ENCODE measurements at places on chromosomes 1 and 21.

DNA sequence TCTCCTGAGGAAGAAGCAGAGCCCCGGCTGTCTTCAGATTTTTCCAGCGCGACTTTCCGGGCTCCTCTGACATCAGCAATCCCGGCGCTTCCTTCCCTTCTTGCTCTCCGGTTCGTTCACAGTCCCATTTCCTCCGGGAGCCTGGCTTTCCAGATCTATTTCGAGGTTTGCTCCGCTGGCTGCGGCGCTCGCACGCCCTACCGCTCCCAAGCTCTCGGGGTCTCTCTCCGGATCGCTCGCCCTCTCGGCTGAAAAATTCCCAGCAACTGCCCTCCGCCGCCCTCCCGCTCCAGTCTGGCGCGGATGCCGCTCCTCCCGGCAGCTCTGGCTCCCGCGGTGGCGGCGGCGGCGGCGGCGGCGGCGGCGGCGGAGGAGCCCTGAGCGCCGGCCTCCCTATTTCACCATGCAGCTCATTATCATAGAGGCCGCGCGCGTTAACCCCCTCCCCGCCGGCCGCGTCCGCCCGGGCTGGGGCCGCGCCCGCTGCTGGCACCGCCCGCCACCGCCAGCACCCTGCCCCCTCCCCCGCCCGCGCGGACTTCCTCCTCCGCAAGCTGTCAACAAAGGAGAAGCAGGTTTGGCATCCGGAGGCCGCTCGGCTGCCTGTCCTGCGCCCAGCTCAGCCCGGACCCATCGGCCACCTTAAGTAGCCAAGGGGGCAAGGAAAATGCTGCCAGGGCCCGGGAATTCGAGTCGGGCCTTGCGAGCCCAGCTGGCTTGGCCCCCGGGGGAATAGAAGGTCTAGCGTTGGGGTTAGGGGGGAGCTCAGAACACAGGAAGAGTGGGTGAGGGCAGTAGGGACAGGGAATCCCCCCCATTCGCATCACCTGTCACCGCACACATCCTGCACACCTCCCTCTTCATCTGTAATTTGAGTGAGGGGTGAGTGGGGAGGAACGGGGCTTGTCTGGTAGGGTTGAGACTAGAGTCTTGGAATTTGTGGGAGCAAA is at the start of gene PLXNA2:
Gene PLXNA2 (minus strand): TSS at position 418 of the 950 bp plus-strand sequence. CDS start 26,462 bp downstream, outside the sequence.
- peak; percentile 47 for DNase-seq

DNA sequence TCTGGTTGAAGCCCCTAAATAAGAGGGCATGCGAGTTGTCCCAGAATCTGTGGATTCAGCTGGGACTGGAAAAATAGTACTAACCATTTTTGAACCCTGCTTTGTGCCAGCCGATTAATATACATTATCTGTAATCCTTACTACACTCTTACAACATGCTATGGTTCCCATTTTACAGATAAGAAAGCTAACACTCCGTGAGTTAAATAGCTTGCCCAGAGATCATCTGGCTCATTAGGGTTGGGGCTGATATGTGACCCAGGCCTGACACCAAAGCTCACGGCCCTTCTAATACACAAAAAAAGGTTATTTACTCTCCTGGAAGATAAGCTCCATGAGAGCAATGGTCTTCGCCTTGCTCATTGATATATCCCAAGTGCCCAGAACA is 14.9 kb downstream of the ATP2B4 start:
- DNase-seq: no peak

DNA sequence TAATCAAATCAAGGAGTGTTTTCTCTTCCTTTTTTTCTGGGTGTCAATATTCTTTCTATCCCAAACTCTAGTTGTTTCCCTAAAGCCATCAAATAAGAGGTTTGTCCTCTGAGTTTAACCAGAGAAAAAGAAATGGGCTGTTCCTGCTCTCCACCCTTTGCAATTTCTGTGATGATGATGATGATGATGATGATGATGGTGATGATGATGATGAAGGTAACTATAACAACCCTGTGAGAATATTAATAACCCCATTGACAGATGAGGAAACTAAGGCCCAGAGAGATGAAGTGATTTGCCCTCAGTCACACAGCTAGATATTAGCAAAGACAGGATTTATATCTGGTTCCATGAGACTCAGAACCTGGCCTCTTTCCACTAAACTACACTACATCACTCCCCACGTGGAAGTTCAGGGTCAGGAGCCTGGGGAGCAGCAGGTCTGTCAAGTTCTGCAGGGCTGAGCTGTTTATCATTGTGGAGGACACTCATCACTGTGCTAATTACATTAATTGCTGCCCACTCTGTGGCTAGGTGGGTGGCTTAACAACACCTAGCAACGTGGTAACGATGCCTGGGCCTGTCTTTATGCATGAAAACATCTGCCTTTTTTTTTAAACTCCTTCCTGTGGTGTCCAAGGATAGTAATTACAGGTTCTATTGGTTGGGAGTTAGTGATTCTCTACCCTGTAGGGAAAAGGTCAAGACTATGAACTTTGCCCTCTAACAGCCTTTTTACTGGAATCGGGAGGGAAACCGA is 19.0 kb upstream of the JUN start:
- no peak for DNase-seq

DNA sequence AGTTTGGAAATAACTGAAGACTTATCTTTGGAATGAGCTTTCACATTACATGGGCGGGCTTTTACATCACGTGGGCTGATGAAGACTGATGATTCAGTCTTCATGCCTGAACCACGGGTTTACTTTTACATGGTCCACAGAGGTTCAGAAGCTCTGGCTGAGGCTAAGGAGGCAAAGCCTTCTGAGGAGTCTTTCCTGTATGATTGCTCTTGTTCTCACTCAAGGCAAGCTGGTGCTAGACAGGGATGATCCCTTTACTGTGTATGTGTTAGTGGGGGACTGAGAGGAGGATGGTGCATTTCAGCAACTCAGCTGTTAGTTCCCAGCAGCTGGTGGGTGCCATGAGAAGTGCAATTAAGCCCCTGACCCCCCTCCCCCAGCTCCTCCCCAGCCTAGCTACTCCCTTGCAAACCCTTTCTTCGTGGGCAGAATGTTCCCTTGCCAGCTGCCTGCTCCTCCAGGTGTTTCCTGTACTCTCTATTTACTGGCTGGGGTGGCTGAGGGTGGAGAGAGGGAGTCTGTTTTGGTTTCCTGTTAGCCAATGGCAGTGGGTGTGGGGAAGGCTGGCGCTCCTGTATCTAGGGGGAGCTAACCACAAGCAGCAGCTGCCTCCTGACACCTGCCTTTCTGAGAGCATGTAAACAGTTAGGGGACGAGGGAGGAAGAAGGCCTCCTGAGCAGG is 15.4 kb downstream of the BTG2 start:
- DNase-seq: no peak

GRCh38 chr1:108828074-108828961 is 28.6 kb downstream of the AKNAD1 start:
- peak; percentile 51 for DNase-seq

- DNase-seq: peak; percentile 32
These were observed 3.9 kb upstream of the NUAK2 start for GRCh38 chr1:205325334-205325884.

DNA sequence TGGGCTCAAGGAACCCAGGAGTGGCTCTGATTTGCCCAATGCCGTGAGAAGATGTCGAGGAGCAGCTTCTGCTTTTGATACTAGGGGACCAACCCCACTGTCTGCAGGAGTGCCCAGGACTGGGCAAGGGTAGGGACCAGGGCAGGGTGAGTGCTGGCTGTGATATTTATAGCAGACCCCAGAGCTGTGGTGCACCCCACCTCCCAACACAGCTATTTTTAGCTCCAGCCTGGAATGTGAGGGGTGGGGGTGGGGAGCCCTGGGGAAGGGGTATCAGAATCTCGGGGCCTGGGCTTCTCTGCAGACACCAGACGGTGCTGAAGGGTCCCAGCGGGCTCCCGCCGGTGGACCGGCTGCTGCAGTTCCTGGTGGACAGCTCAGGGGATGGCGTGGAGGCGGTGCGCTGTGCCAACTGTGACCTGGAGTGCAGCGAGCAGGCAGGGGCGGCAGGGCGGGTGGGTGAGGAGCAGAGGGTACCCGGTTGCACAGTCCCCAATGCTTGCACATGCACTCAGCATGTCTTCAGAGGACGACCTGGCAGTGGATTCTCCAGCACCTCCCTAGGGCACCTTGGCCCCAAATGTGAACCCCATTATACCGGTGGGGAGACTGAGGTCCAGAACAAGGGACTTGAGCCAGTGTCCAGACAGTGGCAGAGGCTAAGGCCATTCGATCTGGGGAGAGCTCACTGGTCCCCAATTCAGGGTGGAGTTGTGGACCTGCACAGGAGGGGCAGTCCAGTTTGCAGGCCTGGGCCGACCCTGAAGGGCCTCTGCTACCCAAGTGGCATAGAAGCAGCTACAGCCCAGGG is 1.4 kb downstream of the RNF207 start:
- DNase-seq: no peak

DNA sequence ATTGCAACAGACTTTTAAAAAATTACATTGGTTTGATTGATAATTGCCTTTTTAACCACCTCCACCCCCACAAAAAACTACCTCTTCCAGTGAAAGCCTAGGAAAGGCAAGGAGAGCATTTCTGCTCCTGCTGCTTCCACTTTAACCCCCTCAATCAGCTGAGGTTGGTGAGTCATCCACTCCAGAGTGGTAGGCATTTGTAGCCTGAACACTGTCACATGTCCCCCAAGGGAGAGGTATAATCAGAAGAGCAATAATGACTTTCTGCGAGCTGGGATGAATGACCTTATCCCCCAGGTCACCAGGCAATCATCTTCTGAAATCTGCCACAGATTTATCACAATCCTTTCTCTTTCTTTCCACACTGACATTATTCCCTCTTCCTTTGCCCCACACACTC is 126.6 kb upstream of the CAMK1G start:
- no peak for DNase-seq

- DNase-seq: peak; percentile 22
These were observed 18.3 kb upstream of the ARID1A start for GRCh38 chr1:26677306-26678115.

DNA sequence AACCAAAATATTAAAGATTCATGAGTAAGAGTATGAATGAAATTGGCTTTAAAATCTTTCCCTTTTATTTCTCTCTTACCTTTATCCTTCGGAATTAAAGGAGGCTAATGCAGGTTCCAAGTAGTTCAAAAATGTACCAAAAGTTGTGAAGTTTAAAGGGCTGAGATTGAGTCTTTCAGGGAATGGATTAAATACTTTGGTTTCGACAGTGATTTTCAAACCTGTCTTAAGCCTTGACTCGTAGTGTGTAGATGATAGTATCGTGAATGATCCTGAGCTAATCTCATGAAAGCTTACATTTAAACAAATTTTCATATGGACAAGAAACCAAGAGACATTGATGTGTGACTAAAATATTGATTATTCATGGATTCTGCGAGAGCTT is 66.9 kb downstream of the DYRK1A start:
- DNase-seq: no peak

GRCh38 chr1:247241691-247242090 is 14.2 kb upstream of the VN1R5 start:
- no peak for DNase-seq

GRCh38 chr1:184027826-184028695 is 9.5 kb downstream of the COLGALT2 start:
- no peak for DNase-seq

- no peak for DNase-seq
These were observed 1.9 kb downstream of the FGGY start for GRCh38 chr1:59298710-59299346.

GRCh38 chr1:160373696-160374095 is 6.8 kb downstream of the NHLH1 start:
- DNase-seq: no peak

GRCh38 chr1:243956450-243956849 is 94.6 kb upstream of the ZBTB18 start:
- no peak for DNase-seq

DNA sequence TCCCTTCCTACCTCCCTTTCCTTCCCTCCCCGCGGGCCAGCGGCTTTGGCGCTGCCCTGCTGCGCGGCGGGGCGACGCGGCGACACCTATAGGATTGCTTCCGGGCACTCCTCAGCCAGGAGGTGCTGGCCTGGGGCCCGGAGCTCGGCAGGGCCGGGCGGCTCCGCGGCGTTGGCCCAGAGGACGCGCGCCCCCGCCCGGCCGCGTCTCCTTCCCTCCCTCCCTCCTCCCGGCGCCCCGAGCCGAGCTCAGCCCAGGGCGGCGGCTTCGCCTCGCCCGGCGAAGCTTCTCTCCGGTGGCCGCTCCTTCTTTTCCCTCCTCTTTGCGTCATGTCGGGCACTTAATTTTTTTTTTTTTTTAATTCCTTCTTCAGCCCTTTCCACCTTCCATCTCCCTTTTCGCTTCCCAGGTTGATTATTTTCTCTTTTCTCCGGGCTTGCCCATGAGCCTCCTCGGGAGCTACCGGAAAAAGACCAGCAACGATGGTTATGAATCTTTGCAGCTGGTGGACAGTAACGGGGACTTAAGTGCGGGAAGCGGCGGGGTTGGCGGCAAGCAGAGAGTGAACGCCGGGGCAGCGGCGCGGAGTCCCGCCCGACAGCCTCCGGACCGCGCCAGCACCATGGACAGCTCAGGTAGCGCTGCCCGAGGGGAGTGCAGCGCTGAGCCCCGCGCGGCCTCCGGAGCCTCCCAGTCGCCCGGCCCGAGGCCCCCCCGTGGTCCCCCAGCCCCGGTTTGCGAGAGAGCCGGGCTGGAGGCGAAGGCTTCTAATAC is at the start of gene DNAJC6:
Gene DNAJC6 (plus strand): TSS at position 240 of the 774 bp plus-strand sequence. CDS start 203 bp downstream, at position 443.
- DNase-seq: peak; percentile 48

GRCh38 chr1:5708346-5709245 is 283.6 kb downstream of the NPHP4 start:
- DNase-seq: no peak

GRCh38 chr1:212981571-212982328 is 31.4 kb downstream of the VASH2 start:
- no peak for DNase-seq

DNA sequence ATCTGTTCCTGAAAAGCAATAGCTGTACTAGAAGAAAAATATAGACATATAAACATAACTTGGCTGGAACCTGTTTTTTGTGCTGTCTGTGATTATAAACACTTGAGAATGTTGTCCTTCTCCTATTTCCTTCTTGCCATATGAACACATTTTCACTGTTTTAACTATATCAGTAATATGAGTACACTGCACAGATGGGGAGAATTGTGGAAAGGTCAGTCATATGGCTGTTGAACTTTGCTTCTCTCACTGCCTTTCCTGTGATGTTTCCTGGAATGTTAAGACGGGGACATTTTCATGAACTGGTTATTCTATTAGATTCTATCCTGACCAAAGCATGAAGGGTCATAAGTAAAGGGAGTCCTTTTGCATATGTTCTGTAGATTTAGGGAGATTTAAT is 24.9 kb downstream of the HMCN1 start:
- DNase-seq: no peak

- no peak for DNase-seq
These were observed 40.7 kb downstream of the WARS2 start for GRCh38 chr1:119099775-119100174.

- DNase-seq: no peak
These were observed 78.7 kb downstream of the ACTL8 start for GRCh38 chr1:17833661-17834501.
